ENCODE measurements at places on chromosomes 5 and 9.
A peak's percentile ranks its signal among the peaks of the same experiment; 100 is the strongest.

DNA sequence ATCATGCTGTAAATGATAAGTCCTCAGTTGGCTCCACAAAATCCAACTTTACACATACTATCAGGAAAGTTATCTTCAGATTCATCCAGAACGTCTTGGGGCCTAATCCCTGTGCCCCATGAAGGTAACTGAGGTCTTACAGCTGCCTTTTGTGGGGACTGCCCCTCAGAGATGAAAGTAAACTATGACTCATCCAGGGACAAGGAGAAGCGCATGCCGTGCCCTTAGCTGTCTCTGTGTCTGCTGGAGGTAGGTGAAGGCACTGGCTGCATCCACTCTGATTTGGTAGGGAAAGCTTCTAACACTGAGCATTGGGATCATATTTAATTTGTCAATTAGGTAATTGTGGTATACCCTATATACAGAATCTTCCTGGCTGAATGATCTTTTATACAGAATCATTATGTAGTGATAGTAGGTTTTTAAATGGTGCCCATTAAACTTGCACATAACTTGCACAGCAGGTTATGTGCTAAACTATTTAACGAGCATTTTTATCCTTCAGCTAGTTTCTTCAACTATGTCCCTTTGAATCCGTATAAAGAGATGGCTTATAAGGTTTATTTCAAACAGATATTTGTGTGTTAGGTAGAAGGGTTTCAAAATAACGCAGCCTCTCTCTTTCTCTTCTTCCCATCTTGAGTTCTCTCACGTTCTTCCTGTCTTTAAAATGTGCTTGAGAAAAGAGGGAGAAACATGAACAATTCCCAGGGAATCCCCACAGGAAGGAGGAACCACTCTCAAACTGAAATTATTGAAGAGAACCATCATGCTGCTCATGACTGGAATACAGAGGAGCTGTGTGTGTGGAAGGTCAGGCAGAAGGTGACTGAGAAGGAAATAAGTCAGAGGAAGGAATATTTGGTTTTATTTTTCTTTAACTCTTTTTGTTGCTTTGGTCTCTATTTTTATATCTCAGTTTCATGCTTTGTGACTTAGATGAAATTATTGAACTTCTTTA is 250.9 kb downstream of the CD180 start:
- DNase-seq = no peak

DNA sequence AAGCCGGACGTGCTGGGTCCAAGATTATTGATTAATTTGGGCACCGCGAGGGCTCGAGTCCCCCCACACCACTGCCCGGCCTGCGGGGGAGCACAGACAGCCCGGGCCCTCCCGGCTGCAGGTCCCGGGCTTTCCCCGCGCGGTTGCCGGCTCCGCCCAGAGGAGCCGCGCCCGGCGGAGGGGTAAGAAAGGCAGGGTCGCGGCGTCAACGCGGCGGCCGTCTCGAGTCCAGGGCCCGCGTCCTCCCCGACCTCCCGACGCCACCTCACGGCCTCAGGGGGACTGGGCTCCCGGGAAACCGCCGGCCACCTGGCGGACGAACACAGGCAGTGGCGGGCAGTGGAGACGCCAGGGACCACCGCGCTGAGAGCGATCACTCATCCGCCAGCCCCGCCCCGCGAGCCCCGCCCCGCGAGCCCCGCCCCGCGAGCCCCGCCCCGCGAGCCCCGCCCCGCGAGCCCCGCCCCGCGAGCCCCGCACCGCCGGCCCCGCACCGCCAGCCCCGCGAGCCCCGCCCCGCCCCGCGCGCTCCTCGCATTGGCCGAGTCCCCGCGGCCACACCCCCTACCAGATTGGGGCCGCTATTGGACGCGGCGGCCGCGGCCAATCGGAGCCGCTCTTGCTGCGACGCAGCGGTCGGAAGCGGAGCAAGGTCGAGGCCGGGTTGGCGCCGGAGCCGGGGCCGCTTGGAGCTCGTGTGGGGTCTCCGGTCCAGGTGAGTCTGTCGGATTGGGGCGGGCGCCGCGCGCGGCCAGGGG is at the start of gene MRPL41:
Gene MRPL41, plus strand, starts transcription at position 616 of the 758 bp plus-strand sequence. CDS start 203 bp downstream, outside the sequence.
- peak; percentile 38 for DNase-seq

GRCh38 chr5:165504674-165505073 is 1999.3 kb downstream of the MAT2B start:
- DNase-seq = no peak

- DNase-seq = no peak
Measured at GRCh38 chr5:68652534-68652965, 437.0 kb downstream of the PIK3R1 start.

DNA sequence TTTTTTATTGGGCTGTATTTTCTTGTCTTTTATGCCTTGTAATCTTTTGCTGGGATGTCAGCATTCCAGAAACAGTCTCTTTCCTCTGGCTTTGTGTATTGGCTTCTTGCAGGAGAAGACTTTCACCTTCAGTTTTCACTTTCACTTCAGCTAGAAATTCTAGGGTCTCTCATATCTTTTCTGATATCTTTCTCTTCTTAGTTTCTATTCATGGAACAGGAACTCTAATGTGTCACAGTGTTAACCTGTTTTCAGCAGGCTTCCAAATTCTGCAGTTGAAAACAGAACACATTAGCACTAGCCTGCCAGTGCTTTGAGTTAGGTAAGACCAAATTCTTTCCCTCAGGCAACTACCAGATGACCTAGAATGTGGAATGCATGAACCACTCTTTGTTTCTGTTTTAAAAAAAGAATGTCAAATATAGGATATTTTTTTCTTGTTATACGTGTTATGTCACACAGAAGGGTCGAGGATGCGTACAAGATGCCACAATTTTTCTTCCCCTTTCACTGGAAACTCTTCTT is 164.7 kb downstream of the TUSC1 start:
- no peak for DNase-seq

- no peak for DNase-seq
Measured at GRCh38 chr5:126846744-126847455, 70.0 kb downstream of the LMNB1 start.

Data from Kasumi-1 (cell line).